ENCODE measurements at places on chromosomes 4 and X.

DNA sequence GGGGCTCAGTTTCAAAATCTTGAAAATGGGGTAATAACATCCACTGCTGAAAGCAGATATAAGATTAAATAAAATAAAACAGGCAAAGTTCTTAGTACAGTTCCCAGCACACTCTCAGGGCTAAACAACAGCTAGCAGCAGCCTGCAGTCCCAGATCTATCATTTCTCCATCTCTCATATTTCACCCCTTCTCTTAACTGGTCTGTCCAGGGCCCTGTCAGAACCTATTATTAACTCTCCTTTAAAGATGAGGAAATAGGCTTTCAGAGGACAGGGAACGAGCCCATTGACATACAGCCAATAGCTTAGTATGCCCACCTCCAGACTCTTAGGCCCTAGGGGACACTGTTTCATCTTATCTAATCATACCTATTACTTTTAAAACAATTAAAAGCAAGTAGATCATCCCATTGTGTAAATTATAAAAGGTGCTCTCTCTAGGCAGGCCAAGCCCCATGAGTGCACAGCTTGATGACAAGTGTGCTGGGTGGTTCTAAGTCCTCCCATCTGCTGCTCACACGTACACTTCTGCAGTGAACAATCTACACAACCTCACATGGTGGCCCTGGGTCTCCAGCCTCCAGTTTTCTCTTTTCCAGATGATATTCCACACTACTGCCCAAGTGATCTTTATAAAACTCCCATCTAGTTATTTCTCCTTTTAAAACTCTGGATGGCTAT lies 119.0 kb downstream of the APBB2 start:
- no peak for DNase-seq

GRCh38 chrX:1537031-1537715 lies at the start of gene P2RY8:
Gene P2RY8, minus strand, starts transcription at chrX:1537185. Its CDS starts 70,627 bp downstream, at chrX:1466558.
- DNase-seq: no peak

GRCh38 chr4:8207314-8207713 lies 8.2 kb downstream of the SH3TC1 start:
- DNase-seq: no peak

- no peak for DNase-seq
Observed at GRCh38 chrX:56762707-56763555, 33.9 kb downstream of the NBDY start.

- DNase-seq: no peak
Observed at GRCh38 chrX:153870288-153870690, 15.7 kb downstream of the L1CAM start.

- DNase-seq: no peak
Observed at GRCh38 chrX:19887911-19888879, 795 bp upstream of the SH3KBP1 start.

DNA sequence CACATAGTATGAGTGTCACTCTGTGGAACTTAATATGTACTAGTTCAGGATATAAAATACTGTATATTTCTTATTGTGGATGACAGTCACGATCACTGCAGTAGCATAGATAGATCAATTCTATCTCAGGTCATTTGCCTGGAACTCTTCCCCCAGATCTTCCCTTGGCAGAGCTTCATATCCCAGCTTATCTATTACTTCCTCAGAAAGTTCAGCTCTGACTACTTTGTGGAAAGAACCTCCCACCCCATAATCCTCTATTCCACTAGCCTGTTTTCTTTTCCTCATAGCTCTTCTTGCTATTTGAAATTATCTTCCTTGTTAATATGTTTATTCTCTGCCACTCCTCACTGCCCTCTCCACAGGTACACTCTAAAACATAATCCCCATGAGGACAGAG lies 10.9 kb downstream of the FAM241A start:
- DNase-seq: no peak

DNA sequence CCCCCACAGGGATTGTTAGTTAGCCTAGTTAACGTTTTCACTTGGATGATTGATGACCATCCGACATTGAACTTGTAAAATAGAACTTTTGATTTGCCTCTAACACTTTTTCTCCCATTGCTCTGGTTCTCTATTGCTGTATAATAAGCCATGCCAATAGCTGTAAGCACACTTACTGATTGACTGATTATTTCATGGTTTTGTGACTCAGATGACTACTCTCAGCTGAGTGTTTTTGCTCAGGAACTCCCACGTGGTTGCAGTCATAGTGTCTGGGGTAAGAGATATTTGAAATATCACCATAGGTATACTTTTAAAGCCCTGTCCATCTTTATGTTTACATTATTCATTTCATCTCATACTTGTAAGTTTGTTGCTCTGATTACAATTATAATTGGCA lies 1285.5 kb downstream of the STIM2 start:
- no peak for DNase-seq
